ENCODE measurements at places on chromosomes 4 and X. TPM values are rescaled to one million over a fixed set of nuclear protein-coding genes. Genes with fewer than 3 reads are reported as not detected.

Gene GAGE13
- total RNA-seq = not detected

Gene ARHGAP24
- total RNA-seq = 22.0 TPM

Gene XPNPEP2
- total RNA-seq = not detected

- no peak for DNase-seq
Observed at GRCh38 chr4:182916483-182917181, 554 bp downstream of the DCTD start.

GRCh38 chr4:151012820-151013219 lies 2.3 kb downstream of the LRBA start:
- no peak for DNase-seq

DNA sequence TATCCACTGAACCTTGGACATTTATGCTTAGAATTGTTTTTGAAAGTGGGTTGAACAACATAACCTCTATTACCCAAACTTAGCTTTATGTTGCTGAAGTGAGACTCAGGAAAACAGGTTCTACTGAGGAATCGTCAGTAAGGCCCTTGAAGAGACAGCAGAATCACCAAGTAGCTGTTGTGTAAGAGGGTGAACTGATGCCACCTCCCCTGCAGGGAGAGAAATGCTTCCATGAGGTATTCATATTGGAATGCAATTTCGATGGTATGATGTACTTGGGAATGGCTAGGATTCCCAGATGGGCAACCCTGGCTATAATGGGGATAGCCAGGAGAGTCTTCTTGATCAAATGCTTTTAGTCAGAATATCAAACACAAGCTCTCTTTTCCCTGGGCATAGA lies 4.1 kb upstream of the SCRG1 start:
- DNase-seq = no peak

DNA sequence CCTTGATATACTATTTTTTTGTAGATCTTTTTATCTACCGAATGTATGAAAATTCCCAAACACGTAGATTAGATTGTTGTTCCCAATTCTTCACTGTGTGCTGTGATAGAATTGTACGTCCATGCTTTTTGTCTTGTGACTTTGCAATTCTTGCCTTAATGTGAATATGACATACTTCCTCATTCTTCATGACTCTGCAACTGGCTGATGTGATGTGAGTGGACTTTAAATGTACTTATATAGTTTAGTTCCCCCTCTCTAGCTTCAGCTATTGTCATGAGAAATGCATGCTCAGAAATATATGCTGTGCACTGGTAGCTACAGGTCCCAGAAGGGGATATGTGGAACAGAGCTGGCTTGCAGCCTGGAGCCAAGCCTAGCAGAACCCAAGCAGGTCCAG lies 89.4 kb downstream of the FTHL17 start:
- no peak for DNase-seq

- no peak for DNase-seq
Observed at GRCh38 chr4:84279678-84280077, 219.4 kb downstream of the NKX6-1 start.

GRCh38 chr4:88012647-88013046 lies 5.2 kb downstream of the PKD2 start:
- DNase-seq = no peak

GRCh38 chrX:132958091-132958703 lies at the start of gene HS6ST2:
Gene HS6ST2 (minus strand): TSS chrX:132958629.
- no peak for DNase-seq

GRCh38 chrX:25650216-25650820 lies 487.8 kb upstream of the MAGEB18 start:
- no peak for DNase-seq

- no peak for DNase-seq
Observed at GRCh38 chr4:26570596-26570995, 13.3 kb upstream of the TBC1D19 start.

DNA sequence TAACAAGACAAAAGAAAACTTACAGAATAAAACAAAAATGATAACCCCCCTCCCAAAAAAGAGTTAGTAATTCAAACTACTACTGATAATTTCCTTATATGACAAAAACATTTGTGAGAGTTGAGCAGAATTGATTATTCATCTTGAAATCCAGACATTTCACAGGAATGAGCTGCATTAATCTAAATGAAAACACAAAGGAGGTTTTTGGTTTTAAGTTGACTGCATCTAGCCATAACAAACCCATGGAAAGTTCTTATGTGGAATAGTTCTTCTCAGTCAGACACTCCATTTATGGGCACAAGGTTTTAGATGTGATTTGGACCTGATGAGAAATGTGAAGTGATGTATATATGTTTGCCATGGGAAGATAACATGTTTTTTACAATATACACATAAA lies 95.4 kb downstream of the VCX2 start:
- no peak for DNase-seq

GRCh38 chr4:101540336-101540735 lies 193.0 kb upstream of the PPP3CA start:
- no peak for DNase-seq

GRCh38 chrX:20802036-20802435 lies 535.3 kb upstream of the RPS6KA3 start:
- no peak for DNase-seq

- no peak for DNase-seq
Observed at GRCh38 chr4:111501946-111502345, 643.3 kb upstream of the FAM241A start.

DNA sequence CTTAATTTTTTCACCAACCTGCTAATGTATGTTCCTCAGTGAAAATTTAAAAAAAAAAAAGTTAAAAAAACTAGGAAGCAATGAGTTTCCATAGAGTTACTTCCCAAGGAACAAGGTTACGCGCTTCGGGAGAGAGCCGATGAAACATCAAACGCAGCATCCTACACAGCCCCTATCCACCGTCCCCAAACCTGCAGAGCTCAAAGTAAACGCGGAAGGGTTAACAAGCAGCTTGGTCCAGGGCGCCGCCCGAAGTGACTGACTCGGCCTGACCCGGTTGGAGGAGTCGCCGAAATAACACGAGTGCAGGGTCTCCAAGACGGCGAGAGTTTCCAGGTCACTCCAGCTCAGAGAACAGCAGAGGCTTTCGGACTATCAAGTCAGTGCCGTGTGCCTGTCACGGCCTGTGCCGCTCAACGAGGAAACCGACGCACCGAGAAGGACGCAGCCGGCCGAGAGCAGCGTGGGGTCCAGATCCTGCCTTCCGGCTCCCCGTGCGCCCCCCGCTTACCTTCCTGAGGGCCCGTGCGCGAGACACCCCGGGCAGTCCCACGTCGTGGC lies 512 bp downstream of the NOP14 start:
- DNase-seq = no peak

- DNase-seq = no peak
Observed at GRCh38 chr4:107837317-107837716, 12.6 kb downstream of the SGMS2 start.

DNA sequence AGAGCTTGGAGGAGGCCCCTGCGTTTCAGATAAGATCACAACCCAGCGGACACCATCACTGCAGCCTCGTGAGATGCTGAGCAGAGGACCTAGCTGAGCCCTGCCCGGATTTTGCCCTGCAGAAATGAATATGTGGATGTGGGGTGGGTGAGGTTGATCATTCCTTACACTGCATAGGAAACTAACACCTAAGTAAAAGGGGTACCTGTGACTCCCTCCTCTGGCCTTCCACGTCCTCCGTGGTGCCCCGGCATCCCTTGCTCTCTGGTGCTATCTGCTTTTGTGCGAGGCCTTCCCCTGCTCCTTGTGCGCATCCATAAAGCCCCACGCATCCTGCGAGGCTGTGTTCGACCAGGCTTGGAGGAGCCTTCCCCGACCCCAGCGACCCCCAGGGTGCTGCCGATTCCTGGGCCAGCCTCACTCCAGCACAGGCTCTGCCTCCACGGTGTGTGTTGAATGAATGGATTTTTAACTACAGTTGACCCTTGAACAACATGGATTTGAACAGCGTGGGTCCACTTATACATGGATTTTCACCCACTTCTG lies 25.6 kb upstream of the GPR78 start:
- no peak for DNase-seq

DNA sequence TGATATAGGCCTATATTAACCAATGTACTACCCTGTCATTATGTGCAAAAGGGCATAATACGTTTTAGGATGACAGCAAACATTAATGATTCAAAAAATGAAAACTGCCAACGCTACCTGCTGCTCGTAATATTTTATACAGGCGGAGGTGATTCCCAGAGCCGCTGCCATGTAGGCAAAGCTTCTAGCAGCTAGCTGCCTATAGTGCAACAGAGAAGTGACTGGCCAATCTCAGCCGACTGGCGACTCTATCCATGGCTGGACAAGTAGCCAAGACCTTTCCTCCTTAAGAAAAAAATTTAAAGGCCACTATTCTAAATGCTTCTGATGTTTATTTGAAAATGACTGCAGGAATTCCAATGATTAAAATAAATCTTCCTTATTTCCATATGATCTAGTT lies 1.9 kb downstream of the PPARGC1A start:
- DNase-seq = no peak

DNA sequence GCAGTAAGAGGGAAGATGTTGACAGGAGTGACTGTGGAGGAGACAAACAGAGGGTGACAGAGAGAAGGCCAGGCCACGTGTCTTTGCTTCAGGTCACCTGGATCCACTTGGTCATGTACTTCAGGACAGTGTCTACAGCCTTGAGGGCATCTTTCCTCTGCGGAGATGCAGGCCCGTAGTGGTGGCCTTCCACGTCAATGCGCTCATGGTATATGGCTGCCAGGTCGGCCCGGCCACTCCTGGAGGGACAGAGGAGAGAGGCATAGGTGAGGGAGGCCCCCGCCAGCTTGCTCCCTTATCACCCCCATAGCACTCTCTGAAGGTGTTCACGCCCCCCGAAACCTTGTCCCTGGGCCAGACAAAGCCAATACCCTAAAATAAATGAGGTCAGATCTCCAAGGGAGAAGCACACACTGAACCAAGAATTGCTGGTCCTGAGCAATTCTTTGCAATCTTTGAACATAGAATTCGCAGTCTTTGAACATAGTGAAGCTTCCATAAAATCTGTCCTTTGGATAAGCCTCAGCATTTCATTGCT lies 99.9 kb downstream of the ENPP6 start:
- no peak for DNase-seq

DNA sequence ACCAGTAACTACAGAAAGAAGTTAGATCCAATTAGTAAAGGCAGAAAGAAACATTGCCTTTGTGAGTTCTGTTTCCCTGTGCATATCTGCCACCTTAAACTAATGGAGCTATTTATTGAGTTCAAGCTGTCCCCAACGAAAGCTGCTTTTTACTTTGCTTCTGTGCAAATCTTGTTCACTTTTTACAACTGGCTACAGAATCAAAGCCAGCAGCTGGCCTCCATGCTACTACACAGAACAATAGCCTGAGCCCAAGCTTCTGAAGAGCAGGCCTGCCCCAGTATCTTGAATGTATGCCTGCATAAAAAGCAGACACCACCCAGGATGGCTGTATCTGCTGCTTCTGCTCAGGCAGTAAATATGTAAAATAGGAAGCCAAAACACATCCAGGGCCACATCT lies 28.1 kb downstream of the ANK2 start:
- no peak for DNase-seq

All from chondrocyte (in vitro differentiated cells).